Umbilical cord (tissue), 2 donors: ENCODE measurements at places on chromosomes 1 and 21. TPM values are rescaled to one million over a fixed set of nuclear protein-coding genes. Genes with fewer than 3 reads are reported as not detected.

Gene ESPN
- 0.24 TPM for total RNA-seq

Gene SPOCD1
- total RNA-seq = 4.1 TPM

Gene HEYL
- 4.1 TPM for total RNA-seq

DNA sequence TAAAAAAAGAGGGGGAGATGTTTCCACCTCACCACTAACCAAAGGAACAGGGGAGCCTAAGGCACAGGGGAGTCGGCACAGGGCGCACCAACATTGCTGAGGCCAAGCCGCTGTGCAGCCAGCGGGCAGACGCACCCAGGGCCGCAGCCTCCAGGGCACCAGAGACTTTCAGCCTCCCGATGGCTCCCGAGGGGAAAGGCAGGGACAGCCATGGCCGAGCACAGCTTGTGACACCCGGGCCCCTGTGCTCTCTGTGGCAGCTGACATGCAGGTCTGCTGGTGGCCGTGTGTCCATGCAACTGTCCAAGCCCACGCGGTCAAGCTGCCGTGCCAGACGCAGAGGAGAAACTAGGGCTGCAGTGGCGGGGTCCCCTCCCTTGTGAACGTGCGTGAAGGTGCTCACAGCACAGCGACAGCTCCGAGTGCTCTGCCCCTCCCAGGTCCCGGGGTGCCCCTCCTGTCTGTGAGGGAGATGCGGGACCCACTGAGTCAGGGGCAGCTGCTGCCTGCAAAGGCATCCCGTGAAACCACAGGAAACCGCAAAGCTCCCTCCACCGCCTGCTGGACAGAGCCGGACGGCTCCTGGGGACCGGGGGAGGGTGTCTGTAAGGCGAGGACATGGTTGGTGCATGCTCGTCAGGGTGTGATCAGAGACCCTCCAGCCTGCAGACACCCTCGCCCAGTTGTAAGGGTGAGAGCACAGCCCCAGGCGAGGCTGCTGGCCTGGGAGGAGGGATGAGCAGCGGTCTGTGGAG, 2.5 kb downstream of the KRTAP10-11 start:
- DNase-seq = no peak

DNA sequence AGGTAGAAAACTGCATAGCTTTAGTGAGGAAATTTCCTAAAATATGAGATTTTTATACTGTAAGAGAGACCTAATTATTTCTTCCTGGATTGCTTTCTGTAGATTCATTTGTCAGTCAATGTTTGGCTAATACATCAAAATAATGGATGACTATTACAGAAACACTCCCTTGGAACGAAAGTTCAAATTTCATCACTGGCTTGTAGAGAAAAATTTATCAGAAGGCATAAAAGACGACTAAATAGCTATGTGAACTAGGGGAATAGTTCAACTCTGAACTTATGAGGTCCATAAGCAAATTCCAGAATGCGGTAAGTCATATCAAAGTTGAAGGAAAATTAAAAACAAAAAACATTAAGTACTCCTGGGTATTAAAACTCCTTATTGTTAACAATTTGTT, 36.0 kb downstream of the WNT2B start:
- DNase-seq = no peak

- DNase-seq = no peak
Observed at GRCh38 chr1:26138974-26139558, 19.8 kb upstream of the FAM110D start.

DNA sequence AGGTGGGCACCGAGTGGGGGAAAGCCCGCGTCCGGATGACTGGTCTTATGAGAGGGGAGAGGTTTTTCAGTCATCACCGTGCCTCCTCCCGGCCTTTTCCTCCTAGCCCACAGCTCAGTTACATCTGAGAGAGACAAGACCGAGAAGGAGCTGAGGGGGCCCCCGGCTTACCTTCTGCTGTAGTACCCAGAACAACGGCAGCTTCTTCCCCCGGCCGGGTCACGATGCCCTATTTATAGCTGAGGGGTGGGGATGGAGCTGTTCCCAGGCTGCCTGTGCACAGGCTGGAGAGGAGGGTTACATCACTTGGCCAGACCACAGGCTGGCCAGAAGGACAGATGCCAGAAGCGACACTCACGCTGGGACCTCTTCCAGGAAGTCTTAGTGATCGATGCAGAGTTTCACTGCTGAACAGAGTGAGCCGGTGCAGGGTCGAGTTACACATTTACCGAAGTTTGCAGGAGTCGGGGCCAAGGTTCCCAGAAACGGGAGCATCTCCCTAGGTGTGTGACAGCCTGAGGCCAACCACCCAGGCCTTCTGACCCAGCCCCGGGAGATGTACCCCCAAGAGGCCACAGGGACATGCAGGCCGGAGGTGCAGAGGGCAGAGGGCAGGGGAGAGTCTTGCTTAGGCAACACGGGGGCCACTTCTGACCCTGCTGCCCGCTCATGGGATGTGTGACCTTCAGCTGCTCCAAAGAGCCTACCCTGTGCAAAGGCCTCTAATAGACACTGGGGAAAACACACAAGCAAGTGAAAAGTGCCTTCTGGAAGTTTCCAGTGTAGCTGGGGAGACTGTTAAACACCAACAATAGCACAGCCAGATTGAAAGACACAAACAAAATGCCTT, at the start of gene AGT:
Gene AGT, minus strand, starts transcription at position 208 of the 850 bp plus-strand sequence. CDS start 3,299 bp downstream, outside the sequence.
- DNase-seq = peak; percentile 77

DNA sequence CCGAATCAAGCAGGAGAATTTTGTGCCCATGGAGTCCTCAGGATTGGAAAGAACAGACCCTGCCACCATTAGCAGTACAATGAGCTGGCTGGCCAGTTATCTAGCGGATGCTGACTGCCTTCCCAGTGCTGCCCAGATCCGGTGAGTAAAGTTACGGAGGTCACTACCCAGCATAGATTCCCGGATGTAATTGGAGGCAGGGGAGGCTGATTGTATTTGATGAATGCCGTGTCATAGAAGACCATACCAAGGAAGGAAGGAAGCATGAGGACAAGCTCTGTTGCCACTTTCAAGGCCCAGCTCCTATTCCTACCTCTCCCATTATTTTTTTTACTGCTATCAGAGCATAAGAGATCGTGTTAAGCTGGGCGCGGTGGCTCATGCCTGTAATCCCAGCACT, 26.2 kb upstream of the VAMP3 start:
- DNase-seq = no peak
